ENCODE measurements at places on chromosomes 2 and 18.
A peak's percentile ranks its signal among the peaks of the same experiment; 100 is the strongest.

GRCh38 chr2:79041032-79041448 lies 15.5 kb downstream of the REG3G start:
- no peak for DNase-seq

- DNase-seq, result peak; percentile 14
These were observed 16.4 kb upstream of the FBLN7 start for GRCh38 chr2:112121682-112122254.

- DNase-seq, result no peak
These were observed 197.1 kb upstream of the SMAD2 start for GRCh38 chr18:48127606-48128005.

DNA sequence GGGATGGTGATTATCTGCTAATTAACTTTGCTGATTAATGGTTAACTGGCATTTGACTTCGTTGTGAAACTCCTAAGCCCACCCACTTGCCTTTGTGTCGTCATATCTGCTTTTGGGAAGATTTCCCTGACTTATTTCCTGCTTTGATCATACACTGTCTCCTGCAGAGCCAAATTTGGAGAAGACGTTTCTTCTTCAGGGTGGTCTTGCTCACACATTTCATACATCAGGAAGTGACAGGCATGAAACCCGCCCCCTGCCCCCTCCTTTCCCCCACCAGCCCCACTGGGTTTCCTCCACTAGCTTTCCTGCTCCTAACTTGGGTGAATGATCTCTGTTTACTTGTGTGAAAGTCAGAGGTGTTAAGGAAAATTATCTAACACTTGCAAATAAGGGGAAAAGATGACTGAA lies 300.1 kb downstream of the TSN start:
- DNase-seq, result no peak

DNA sequence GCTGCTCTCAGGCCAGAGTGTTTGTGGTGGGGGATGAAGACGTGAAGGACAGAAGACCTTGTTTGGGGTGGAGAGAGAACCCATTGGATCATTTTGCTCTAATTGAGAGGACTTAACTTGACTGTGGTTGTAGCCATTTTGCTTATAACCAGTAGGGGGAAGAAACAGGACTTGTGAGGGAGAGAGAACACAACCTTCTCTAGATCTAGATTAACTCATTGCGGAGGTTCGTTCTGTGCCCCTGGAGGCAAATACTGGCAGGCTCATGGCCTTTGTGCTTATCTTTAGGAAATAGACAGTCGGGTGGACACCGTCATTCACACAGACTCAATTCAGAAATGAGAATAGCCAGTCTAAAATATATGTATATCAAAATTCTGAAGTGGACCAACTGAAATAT lies 147.0 kb upstream of the LHCGR start:
- DNase-seq, result no peak

DNA sequence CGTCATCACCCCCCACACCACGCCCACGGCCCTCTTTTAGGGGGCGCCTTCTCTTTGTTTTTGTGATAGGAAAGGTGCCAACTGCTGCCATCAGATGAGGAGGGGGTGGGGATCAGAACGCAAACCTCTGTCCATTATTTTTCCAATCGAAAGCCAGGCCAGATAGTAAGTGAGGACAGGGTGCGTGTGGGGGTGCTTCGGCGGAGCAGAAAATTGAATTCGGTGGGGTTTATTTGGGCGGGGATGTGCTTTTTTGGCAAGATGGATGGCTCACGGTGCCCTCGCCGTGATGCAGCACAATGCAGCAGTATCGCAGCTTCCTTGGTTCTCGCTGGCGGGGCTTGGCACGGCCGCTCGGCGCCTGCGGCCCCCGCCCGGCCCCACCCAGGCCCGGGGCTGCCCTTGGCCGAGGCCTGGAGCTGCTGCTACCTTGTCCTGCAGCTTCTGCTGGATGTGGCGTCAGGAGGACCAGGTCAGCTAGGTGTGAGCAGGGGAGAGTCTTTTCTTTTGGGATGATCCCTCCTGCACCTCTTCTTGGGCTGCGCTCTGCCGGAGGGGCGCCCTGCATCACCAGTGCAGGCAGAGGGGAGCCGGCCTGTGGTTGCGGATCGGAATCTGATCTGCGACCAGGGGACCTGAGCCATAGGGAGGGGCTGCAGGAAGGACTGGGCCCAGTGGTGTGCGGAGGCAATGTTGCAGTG lies 1.3 kb downstream of the SPTBN1 start:
- DNase-seq, result no peak

DNA sequence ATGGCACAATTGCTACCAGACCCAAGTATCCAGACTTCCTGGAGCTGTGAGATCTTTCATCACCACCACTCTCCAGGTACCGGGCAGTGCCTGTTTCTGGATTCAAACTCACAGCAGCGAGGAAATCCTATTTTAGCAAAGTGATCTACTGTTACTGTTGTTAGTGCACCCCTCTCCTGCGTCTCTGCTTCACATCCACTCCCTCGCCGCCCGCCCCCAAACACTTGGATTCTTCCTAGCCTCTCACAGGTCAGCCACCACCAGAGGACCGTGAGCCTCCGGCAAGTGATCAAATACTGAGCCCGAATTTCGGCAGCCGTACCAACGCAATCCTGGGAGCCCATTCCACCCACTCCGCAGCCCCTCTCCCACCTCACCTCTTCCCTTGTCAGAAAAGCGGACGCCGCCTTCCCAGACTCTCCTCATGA lies 519 bp downstream of the METTL4 start:
- DNase-seq, result peak; percentile 71

GRCh38 chr18:61459896-61460648 lies 126.8 kb downstream of the CDH20 start:
- no peak for DNase-seq

DNA sequence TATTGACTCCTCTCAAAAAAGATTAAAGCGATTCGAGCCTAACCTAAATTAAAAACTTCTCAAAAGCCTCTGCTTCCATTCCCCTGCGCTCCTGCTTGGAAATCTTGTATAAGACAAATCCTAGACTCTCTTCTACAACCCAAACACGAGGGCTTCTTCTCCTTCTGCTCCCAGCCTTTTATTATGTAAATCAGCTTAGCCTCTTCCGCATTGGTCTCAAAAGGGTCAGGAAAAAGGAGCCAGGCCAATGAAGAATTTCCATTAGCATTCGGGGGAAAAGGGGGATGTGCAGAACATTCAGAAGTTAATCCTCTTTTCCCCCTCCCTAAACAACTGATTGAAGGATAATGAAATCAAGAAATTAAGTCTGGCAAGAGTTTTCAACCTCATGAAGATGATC lies 107.9 kb downstream of the FAM124B start:
- no peak for DNase-seq

DNA sequence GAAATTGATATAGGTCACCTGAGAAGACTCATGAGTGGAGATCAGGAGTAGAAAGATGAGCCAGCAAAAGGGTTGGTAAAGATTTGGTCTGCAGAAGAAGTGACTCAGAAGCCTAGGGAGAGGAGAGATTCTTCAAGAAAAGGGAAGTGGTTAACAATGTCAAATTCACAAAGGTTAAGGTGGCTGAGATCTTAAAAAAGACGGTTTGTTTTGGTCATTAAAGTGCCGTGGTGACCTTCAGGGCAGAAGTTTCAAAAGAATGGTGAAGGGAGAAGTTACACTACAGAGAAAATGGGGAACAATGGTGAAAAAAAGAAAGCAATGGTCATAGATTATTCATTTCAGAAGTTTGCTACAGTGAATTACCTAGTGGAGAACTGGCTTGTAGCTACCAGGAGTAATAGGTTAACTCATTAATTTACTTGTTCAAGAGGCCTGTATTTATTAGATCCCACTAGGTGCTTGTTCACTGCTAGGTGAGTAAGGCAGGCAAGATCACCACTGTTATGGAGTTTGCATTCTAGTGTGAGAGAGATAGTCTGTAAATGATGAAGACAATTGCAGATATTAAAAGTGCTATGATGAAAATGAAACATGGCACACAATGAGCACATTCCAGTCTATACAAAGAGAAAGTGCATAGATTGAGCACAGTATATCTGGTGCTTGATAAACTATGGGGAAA lies 43.0 kb downstream of the FBXO48 start:
- no peak for DNase-seq

- no peak for DNase-seq
These were observed 38.9 kb downstream of the ADI1 start for GRCh38 chr2:3480352-3481010.

DNA sequence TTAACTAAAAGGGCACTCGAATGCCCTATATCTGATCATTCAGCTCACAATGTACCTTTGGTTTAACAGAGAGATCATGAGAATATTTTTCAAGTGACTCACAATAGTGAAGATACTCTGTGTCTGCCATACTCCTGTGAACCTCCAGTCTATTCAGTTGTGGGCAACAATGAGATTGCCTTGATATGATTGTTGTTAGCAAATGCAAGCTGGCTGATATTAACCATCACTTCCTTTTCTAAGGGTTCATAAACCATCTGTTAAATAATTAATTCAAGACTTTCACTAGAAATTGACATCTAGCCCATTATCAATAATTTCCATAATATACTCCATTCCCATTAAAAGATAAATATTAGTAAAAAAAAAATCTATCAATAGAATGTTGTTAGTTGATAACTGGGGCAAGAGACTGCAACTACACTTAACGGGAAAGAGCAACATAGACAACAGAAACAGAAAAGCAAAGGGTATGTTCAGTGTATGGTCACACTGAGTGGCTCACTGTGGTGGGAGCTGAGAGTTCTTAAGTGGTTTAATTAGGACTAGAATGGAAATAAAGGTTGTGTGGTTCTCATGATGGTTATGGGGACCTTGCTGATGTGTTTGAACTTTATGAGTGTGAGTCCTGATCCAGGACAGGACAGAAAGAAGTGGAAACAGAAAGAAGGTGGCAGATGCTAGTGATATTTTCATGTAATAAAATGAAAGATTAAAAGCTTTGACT lies 11.9 kb downstream of the IL18RAP start:
- no peak for DNase-seq

DNA sequence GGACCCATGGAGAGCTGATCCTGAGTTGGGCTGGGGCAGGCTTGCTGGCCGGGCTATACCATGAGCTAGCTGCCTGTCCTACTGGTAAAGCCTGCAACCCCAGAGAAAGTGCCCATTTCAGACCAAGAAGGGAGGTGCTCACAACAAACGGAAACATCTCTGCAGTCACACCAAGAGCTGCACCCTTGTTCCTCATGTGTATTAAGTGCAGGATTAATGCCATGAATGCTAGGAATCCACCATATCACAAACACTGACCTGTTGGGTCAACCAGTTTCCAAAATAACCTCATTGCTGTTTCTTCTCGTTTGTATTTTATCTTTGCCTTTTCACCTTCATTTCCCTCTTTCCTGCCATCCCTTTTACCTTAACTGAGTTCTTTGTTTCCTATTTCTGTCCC lies 69.9 kb downstream of the AFF3 start:
- DNase-seq, result no peak

DNA sequence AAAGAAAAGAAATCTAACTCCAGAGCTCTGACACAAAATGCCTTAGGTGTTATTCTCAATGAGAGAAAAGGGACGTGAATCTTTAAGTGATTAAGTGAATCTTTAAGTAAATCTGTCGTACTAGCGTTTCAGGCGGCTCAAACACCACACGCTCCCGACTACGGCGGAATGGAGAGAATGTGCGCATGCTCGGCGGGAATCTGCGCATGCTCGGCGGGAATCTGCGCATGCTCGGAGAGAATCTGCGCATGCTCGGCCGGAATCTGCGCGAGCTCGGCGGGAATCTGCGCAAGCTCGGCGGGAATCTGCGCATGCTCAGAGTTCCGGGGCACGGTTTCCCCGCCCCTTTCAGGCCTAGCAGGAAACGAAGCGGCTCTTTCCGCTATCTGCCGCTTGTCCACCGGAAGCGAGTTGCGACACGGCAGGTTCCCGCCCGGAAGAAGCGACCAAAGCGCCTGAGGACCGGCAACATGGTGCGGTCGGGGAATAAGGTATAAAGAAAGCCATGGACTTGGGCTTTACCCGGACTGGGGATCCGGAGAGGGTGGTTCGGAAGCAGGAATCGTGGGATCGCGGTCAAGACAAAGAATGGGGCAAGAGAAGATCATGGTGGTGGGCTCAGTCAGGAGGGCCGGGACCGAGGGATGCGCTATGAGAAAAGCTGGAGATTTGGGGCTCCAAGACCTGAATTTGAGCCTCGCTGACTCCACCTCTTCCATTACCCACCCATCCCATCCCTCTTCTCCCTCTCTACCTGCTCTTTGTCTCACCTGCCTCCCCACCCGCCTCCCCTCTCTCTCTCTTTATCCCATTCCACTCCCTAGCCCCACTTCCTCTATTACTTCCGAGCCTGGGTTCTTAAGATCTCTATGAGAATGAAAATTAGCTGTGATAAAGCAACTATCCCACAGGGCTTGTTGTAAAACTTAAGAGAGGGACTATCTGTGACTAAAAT lies at the start of gene XRCC5:
Gene XRCC5 (plus strand): TSS at position 382 of the 955 bp plus-strand sequence. CDS start 89 bp downstream, at position 471.
- peak; percentile 96 for DNase-seq

DNA sequence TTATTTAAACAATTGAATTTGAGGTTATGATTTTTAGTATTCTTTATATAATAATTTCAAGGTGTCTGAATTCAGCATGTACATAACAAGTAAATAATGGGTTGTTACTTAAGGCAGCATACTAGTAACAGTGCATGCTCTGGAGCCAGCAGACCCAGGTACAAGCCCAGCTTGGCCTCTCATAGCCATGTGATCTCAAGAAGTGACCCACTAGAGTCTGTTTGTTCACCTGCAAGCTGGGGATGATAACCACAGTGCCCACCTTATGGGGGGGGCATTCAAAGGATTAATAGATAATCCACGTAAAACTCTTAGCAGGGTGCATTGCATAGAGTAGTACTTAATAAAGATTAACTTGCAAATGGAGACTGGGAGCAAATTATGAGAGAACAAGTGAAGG lies 163.6 kb downstream of the TRABD2A start:
- DNase-seq, result no peak

DNA sequence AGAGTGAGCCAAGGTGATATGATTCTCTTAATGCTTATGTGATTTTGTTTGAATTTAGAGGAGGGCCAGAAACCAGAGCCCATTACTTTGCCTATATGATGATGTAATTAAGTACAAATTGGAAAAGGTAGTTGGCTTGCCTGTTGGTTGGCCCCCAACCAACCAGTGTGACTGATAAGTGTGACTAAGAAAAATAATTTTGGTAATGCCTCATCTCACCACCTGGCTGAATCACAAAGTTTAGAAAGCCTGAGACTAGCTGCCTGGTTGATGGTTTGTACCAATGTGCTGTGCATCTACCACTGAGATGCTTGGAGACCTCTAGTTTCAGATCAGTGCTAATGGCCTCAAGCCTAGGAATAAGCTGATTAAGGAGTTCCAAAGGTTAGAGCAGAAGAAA lies 338.7 kb downstream of the CDH2 start:
- DNase-seq, result no peak

DNA sequence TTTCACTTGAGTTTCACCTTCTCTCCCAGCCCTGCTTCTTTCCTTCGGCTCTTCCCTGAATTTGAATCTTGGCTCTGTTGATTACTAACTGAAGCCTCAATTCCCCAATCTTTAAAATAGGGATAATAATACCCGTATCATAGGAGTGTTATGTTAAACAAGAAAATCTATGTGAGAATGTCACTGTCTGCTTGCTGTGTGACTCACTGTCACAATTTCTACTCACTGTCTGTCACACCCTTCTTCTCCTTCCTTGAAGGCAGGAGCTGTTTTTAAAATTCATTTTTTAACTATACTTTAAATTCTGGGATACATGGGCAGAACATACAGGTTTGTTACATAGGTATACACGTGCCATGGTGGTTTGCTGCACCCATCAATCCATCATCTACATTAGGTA lies 141.6 kb upstream of the CXCR4 start:
- no peak for DNase-seq
